ENCODE measurements at places on chromosomes 16 and 17. TPM values are rescaled to one million over a fixed set of nuclear protein-coding genes. Genes with fewer than 3 reads are reported as not detected.

CCL16 gene
- total RNA-seq: not detected

- no peak for DNase-seq
Measured at GRCh38 chr17:50372222-50372757, 694 bp downstream of the MRPL27 start.

DNA sequence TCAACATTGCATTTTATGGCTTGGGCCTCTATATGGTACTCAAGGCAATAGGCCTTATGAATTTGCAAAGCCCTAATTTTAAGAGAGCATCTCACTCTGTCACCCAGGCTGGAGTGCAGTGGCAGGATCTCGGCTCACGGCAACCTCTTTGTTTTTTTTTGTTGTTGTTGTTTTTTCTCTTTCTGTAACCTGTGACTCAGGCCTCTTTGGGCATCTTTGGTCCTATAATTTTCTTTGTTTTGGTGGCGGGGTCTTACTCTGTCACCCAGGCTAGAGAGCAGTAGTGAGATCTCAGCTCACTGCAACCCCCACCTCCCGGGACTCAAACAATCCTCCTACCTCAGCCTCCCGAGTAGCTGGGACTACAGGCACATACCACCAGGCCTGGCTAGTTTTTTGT lies 21.8 kb upstream of the HERPUD1 start:
- peak; percentile 52 for DNase-seq

SYNGR3 gene
- 1.1 TPM for total RNA-seq

GRCh38 chr16:51166091-51166490 lies 15.0 kb upstream of the SALL1 start:
- DNase-seq: no peak

DNA sequence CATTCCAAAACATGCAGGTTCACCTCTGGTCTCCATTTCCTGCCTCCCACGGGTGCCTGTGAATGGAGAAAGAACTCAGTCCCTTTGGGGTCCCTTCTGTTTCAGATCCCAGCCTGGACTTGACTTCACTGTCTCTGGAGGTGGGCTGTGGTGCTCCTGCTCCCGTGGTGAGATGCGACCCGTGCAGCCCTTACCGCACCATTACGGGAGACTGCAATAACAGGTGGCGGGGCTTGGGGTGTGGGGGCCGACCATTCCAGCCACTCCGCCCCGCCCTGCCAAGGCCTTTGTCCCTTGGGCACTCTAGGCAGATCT lies 10.5 kb downstream of the LPO start:
- DNase-seq: no peak

DNA sequence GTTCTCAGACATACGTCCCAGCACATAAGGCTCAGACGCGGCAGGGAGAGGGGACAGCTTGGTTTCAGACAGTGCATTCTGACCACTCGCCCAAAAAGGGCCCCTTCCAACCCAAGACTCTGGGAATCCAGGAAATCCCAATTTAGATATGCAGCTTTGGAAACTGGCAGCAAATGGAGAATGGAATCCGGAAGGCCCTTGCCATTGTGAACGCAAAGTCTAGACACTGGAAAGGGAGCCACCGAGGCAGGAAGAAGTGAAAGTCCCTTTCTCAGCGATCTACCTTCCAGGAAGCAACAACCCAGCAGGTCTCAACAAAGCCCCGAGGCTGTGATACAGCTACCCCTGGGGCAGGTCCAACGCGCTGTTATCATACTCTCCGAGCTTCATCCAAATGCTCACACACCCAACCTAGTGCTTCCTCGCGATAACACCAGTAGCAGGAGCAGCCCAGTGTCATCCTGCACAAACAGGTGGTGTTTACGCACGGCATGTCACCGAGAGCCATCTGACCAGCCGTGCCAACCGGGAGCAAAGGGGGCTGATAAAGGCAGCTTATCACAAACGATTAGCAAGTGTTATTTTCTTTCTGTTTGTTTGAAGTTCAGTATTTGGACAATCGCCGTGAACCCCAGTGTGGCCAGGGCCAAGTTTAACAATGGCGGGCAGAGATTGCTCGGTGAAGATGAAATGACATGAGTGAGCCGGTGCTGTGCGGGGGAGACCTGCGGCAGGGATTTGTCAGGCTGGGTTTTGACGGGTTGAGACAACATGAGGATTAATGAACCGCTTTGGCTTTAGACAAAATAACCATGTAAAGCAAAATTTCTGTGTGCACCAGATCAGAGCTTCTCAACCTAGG lies 240.6 kb downstream of the FOXL1 start:
- DNase-seq: no peak

KRT24 gene
- not detected for total RNA-seq

TBC1D3B gene
- total RNA-seq: 1.4 TPM

DNA sequence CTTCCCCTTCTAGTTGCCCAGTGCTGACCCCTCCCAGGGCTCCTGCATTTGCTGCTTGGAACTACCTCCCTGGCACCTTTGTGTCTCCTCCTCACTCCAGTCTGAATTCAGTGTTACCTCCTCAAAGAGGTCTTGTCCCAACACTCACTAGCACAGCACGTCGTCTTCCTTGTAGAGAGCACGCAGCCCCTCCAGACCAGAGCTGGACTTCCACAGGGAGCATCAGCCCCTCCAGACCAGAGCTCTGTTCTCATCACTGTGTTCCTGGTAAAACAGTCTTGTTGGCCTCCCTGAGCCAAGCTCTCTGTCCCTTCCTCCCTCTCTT lies 27.8 kb upstream of the MGAT5B start:
- DNase-seq: no peak

CPNE2 gene
- 18.6 TPM for total RNA-seq

DNA sequence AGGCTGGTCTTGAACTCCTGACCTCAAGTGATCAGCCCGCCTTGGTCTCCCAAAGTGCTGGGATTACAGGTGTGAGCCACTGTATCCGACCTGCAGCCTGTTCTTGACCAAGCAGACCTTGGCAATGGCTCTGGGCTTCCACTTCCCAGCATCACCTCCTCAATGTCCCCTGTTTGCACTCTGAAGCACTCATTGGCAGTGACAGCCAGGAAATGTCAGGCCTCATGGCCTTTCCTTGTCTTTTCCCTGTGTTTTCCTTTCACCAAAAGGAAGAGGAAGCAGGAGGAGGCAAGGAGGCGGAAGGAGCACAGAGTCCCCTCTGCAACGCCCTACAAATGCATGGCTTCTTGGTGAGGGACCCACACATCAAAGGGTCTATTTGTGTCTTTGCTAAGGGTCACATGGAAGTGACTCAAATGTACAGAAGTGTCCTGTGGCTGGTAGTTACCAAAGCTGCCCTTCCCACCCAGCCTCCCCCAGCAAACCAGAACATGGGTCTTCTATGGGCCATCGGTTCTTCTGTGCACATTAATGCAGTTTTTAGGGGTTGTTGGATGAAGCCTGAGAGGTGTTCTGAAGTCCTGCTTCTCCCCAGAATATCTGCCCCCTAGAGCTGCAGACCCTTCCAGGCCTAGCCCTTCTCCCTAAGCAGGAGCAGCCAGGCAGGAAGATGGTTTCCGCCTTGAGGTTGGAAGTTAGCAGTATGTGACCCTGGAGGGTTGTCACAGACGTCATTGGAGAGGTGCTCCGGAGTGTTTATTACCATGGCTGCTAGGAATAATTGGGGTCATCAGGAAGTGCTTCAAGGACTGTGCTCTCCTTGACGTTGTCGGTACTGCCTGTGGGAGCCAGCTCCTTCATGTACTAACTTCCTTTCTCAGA lies 60.8 kb downstream of the WIPI1 start:
- DNase-seq: no peak

DNA sequence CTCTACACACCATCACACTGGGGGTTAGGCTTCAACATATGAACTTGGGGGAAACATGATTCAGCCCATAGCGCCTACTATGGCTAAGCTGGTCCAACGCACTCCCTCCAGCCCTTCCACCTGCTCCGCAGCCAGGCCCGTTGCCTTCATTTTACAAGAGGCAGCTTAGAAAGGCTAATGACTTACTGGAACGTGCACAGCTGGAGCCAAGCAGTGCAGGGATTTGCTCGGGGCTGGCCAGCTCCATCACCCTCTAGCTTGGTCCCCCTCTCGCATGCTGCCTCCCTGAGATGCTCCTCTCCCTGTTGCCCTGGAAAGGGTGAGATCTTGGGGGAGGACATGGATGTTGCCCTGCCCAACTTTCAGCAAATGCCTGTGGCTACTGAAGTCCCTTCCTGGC lies 2.8 kb upstream of the CACNG1 start:
- DNase-seq: no peak

- DNase-seq: peak; percentile 4
Measured at GRCh38 chr16:76207270-76207669, 69.9 kb upstream of the CNTNAP4 start.

DNA sequence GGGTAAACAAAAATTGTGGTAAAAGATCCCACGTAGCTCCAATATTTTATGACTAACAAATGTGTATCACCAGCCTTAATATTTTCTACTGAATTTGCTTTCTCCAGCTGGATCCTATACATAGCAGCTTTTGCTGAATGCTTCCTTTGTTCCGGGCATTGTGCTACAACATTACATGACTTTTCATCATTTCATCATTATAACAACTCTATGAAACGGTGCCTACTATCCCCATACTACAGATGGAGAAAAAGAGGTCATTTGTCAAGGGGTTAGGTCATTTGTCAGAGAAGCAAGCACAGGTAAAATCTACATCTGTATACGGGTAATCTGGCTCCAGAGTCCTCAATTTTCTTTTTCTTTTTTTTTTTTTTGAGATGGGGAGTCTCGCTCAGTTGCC lies 74.3 kb downstream of the KANSL1 start:
- no peak for DNase-seq

BICDL2 gene
- not detected for total RNA-seq

DHRS7C gene
- not detected for total RNA-seq

GRCh38 chr16:89174055-89174827 lies 2.7 kb downstream of the CDH15 start:
- peak; percentile 74 for DNase-seq

- DNase-seq: no peak
Measured at GRCh38 chr16:27320261-27321012, 6.7 kb downstream of the IL4R start.

GRCh38 chr17:42456223-42457106 lies 2.2 kb upstream of the ATP6V0A1 start:
- DNase-seq: peak; percentile 82

DNA sequence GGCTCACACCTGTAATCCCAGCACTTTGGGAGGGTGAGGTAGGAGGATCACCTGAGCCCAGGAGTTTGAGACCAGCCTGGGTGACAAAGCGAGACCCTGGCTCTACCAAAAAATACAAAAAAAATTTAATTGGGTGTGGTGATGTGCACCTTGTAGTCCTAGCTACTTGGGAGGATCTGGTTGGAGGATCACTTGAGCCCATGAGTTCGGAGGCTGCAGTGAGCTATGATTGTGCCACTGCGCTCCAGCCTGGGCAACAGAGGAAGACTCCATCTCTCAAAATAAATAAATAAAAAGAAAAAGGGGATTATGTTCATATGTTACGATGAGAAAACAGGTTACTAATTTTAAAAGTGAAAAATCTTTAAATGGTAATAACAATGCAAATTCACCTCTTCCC lies 996 bp downstream of the MLKL start:
- DNase-seq: no peak

NOTUM gene
- total RNA-seq: 0.90 TPM

GRCh38 chr16:85125570-85126393 lies 13.5 kb upstream of the CIBAR2 start:
- no peak for DNase-seq
